ENCODE measurements at places on chromosomes 3 and 15. TPM values are rescaled to one million over a fixed set of nuclear protein-coding genes. Genes with fewer than 3 reads are reported as not detected.

- no peak for DNase-seq
These were observed 185.7 kb upstream of the TOPAZ1 start for GRCh38 chr3:44055951-44056350.

GRCh38 chr3:129068291-129068886 lies 7.8 kb downstream of the GP9 start:
- DNase-seq, result no peak

DNA sequence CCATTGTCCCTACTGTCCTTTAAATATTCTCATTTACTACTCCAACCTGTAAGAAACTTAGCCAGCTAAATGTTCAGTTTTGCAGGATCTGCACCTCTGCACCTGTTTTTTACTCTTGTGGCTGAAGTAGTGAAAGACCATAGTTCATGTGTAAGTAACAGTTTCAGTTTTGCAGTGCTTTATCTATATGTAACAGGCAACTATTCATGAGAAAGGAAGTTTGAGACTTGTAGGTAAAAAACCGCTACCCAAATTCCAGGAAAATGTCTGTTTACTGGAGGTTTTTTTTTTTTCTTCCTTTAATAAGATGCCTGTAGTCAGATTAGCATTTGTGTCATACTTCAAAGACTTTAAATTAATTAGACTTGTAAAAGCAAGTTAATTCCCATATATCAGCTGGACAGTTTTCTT lies 25.4 kb upstream of the MBNL1 start:
- no peak for DNase-seq

DNA sequence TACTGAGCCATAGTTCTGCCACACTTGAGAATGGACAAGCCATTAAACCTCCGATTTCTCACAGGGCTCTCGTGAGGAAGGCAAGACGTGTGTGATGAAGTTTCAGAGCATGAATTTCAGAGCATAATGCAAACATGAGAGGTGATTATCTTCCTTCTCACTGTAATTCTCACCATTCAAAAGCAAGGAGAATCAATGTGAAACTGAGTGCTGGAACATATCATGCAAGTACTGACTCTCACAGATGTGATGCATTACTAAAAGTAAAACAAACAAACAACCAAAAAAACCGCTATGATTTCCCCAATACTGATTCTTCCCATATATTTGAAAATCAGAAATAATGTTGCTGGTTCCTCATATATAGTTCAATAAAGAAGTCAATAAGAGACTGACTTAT lies 23.7 kb downstream of the P3H2 start:
- no peak for DNase-seq

- no peak for DNase-seq
These were observed 34.9 kb downstream of the EDEM1 start for GRCh38 chr3:5222283-5223005.

- DNase-seq, result no peak
These were observed 17.3 kb downstream of the MESD start for GRCh38 chr15:80972276-80972675.

DNA sequence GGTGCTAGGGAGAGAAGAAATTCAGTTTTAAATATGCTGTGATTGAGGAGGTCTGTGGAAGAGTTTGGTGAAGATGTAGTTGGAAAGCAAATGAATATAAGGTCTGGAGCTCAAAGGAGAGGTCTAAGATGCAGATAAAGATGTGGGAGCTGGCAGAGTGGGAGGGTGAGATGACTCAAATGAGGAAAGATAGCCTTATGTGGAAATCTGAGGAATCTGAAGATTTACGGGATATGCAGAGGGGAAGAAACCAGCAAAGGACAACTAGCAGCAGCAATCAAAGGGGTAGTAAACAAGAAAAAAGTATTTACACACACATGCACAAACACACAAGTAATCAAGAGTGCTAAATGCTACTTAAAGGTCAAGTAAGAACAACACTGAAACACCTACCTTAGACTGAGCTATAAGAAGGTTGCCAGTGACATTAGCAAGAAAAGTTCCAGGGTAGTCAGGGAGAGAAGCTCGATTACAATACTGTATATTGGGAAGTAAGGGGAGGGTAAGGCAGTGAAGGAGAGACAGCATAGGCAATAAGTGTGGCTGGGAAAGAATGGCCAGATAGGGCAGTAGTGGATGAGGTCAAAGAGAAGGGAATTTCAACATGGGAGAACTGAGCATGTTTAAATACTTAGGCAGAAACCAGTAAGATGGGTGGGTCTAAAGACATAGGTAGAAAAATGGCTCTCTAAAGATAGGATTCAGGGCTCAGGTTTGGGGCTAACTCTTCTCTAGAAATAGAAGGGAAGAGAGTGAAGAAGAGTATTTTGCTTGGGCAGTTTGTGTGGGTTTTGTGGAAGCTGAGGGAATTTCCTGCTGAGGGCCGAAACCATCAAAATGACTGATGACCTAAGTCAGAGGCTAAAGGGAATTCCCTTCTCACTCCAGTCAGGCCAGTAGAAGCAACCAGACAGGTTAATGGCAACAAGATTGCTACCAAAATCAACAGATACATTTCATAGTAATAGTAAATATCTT lies 8.9 kb downstream of the CMTM6 start:
- DNase-seq, result no peak

DNA sequence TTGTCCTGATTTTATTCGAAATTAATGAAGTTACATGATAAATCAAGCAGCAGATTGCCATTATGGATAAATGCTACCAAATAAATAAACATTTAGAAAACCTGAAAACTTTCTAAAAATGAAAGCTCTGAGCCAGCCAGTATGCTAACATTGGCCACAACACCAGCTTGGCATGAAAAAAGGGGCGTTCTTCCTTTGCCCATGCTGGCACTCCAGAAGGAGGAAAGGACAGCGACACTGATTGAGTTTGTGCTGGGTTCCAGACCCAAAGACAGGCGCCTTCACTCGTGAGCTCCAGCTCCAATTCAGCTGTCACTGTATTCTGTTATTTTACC lies 5.1 kb downstream of the STIMATE start:
- no peak for DNase-seq

DNA sequence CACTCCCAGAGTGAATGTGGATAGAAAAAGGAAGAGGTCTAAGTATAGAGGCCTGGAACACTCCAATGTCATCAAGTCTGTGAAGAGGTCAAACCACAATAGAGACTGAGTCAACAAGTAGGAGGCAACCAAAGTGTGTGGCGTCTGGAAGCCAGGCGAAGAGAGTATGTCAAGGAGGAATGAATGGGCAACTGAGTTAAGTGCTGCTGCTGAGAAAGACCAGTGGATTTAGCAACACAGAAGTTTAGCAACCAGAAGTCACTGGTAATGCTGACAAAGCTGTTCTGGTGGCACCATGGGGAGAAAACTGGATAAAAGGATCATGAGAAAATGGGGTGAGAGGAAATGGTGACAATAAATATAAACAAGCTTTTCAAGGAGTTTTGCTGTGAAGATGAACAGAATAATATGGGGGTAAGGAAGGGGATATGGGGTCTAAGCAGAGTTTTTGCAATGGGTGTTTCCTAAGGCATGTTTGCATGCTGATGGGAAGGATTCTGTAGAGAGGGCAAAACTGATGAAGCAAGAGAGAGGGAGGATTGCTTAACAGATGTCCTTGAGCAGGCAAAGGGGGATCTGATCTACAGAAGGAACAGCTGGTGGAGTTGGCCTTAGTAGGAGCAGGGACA lies 38.4 kb downstream of the PCOLCE2 start:
- no peak for DNase-seq

GRCh38 chr3:21912711-21913110 lies 161.7 kb upstream of the ZNF385D start:
- no peak for DNase-seq

- no peak for DNase-seq
These were observed 10.9 kb upstream of the AADACL2 start for GRCh38 chr3:151722856-151723255.

ZNF660 gene
- total RNA-seq, result 29.8 TPM

GATA2 gene
- 0.30 TPM for total RNA-seq

UNC13C gene
- 1.5 TPM for total RNA-seq

THPO gene
- 0.98 TPM for total RNA-seq

OR5K2 gene
- not detected for total RNA-seq

PPP1R2 gene
- total RNA-seq, result 31.5 TPM

AHSG gene
- not detected for total RNA-seq

C3orf22 gene
- not detected for total RNA-seq

IL12A gene
- 0.54 TPM for total RNA-seq

IL5RA gene
- total RNA-seq, result not detected

MKRN3 gene
- total RNA-seq, result 3.8 TPM

B3GNT5 gene
- 38.3 TPM for total RNA-seq

EPHB1 gene
- 12.5 TPM for total RNA-seq

ALDH1A2 gene
- 1.7 TPM for total RNA-seq

Data from neural crest cell (in vitro differentiated cells).